ENCODE measurements at places on chromosomes 6 and 20.
A peak's percentile ranks its signal among the peaks of the same experiment; 100 is the strongest.

GRCh38 chr6:167858086-167858591, 31.4 kb downstream of the AFDN start:
- H3K36me3 ChIP-seq: no peaks in the 10 kb centered on the region
- H3K4me3 ChIP-seq: no peak overlapping the region
- H3K27ac ChIP-seq: no peak overlapping the region
- H3K4me1 ChIP-seq: peaks cover 7% of the 10 kb centered on the region
- H3K27me3 ChIP-seq: no peaks in the 10 kb centered on the region
- DNase-seq: no peak

DNA sequence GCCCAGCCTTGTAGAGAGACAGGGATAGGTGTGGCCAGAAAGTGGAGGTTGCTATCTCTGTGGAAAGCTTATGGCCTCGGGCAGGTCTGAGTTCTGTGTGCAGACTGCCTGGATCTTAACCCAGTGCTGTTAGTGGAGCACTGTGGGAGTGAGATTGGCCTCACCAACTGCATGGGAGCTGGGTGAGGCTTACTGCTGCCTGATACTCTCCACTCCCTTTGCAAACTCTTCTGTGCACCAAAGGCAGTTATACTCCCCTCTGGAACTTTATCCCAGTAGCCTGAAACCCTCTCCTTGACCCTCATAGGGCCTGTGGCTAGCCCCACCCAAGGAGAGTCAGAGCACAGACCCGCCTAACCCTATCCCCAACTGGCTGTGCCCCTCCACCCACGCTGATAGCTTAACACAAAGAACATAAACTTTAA, 41.4 kb upstream of the PKIB start:
- no peaks in the 10 kb centered on the region for H3K4me1 ChIP-seq
- H3K27ac ChIP-seq: no peak overlapping the region
- peaks cover 8% of the 10 kb centered on the region for H3K36me3 ChIP-seq
- no peaks in the 10 kb centered on the region for H3K27me3 ChIP-seq
- no peak for DNase-seq
- no peak overlapping the region for H3K4me3 ChIP-seq

DNA sequence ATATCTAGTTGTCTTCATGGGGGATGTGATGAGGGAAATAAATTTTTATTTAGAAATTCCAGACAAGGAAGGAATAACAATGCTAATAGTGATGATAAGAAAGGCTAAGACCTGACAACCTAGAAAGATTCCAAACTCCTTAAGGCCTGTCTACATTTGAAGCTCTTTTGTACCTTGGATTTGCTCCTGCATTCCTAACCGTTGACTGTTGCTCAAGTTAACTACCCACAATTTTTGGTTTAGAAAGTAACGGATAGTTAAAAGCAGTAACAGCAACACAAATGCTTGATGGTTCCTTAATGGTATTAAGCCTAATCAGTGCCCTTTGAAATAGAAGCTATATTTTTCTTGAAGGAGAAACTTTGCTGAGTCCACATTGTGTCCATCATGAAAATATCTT, 52.9 kb downstream of the TRMT11 start:
- no peak overlapping the region for H3K4me3 ChIP-seq
- DNase-seq: no peak
- no peak overlapping the region for H3K27ac ChIP-seq
- H3K4me1 ChIP-seq: no peaks in the 10 kb centered on the region
- no peaks in the 10 kb centered on the region for H3K27me3 ChIP-seq

DNA sequence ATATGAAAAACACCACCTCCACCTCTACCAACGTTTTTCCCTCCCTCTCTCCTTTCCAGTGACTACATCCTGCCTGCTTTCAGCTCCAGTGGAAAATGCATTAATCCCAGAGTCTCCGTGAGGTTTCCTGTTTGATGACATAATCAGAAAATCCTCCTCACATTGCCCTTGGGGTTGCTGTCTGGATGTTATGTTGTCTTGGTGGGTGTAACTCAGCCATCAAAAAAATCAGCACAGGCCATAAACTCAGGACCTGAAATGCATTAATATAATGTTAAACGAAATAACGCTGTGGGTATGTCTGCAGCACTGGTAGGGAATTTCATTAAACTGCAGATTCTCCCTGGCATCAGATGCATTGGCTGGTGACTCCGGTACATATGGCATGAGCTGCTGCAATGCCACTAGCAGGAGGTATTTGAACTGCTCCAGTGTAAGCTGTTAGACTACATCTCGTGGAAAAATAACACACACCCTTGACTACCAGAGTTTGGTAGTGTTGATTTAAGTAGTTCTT, 297.8 kb downstream of the PRL start:
- no peaks in the 10 kb centered on the region for H3K4me1 ChIP-seq
- H3K4me3 ChIP-seq: no peak overlapping the region
- H3K27ac ChIP-seq: no peak overlapping the region
- DNase-seq: no peak
- no peaks in the 10 kb centered on the region for H3K36me3 ChIP-seq

DNA sequence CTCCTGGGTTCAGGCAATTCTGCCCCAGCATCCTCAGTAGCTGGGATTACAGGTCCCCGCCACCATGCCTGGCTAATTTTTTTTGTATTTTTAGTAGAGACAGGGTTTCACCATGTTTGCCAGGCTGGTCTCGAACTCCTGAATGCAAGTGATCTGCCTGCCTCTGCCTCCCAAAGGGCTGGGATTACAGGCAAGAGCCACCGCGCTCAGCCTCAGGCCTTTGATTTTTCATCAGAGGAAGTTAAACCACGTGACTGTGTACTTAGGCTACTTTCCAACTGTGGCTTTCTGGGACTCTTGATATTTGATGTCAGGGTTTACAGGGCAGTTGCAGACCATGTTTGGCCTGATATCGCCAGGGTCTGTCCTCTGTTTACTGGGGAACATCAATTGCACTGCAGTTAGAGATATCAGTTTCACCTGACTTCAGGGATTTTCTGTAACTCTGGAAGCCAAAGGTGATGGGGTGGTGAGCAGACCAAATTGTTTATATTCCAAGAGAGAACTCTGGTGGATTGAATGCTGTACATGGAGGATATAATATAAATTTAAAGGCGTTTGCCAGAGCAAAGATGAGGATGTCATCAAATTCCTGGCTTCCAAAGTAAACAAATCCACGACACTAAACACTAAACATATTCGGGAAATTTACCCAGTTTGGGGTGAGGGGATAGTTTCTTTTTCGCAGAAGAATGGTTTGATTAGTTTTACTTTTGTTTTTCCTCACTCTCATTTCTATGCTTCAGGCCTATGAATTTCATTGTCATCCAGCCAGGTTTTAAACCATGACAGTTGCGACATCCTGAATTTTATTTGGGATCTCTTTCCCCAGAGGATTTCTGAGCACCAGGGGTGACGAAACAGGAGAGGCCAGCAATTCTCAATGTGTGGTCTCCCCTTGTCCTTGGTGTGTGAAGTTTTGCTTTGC, 4.2 kb downstream of the PSMF1 start:
- no peak for DNase-seq
- H3K4me3 ChIP-seq: no peak overlapping the region
- peaks cover 4% of the 10 kb centered on the region for H3K4me1 ChIP-seq
- H3K36me3 ChIP-seq: peaks cover 51% of the 10 kb centered on the region

GRCh38 chr6:41072836-41073202, at the start of gene NFYA:
Gene NFYA, plus strand, starts transcription at chr6:41072974. Its CDS starts 6,116 bp downstream, at chr6:41079090.
- peak; percentile 99 for DNase-seq
- no peaks in the 10 kb centered on the region for H3K27me3 ChIP-seq
- peak within 1 kb of the TSS; percentile 91 for H3K4me3 ChIP-seq
- H3K36me3 ChIP-seq: no peaks in the 10 kb centered on the region
- no peaks in the 10 kb centered on the region for H3K4me1 ChIP-seq
- H3K27ac ChIP-seq: peak within 1 kb of the TSS; percentile 88

DNA sequence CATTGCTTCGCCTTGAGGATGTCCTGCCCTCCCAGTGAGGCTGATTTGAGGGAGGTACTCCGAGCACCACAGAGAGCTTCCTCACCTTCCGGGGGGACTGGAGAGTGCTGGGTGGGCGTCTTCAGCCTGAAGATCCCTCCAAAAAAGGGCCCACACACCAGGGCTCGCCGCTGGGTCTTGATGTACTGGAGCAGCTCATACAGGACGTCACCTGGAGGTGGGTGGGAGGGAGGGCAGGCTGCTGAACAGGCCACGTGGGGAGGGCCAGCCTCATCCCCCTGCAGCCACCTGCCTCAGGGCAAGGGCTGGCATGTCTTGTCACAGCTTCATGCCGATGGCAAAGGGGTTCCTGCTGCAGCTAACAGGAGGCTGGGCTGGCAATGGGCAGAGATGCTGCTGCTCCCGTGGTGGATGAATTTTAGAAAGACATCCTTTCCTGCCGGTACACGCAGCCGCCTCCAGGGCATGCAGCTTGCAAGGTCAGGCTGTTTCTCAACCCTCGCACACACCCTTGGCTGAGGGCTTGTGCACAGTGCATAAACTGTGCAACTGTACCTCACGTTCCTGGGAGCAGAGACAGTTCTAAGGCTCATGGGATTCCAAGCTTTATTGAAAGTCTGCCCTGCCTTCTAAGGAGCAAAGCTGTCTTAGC, 14.0 kb downstream of the ETV7 start:
- DNase-seq: no peak
- H3K4me3 ChIP-seq: no peak overlapping the region
- no peaks in the 10 kb centered on the region for H3K27me3 ChIP-seq
- H3K27ac ChIP-seq: no peak overlapping the region

DNA sequence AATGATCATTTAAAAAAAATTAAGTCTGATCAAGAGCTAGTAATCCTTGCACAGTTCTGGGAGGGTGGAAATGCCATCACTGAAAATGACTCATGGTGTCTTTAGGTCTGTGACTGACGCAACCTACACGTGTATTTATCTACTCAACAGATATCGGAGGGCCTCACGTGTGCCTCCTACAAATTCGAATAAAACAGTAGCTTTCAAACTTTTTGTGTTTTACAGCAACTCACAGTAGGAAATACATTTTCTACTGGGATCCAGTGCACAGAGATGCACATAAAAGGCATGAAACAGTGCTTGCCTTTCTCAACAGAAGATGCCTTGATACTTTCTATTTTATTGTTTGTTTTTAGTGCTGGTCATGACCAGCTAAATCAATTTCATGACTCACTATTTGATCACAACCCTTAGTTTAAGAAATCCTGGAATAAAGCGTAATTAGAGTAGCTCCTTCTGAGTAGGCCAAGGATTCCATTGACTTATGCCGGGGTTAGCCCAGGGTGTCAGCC, 210.0 kb upstream of the SNX9 start:
- H3K4me3 ChIP-seq: no peak overlapping the region
- H3K27ac ChIP-seq: no peak overlapping the region
- no peaks in the 10 kb centered on the region for H3K27me3 ChIP-seq
- no peaks in the 10 kb centered on the region for H3K36me3 ChIP-seq

GRCh38 chr6:83252719-83253118, 59.6 kb downstream of the RWDD2A start:
- no peak for DNase-seq
- H3K4me3 ChIP-seq: no peak overlapping the region
- peaks cover 4% of the 10 kb centered on the region for H3K36me3 ChIP-seq
- no peak overlapping the region for H3K27ac ChIP-seq
- H3K27me3 ChIP-seq: no peaks in the 10 kb centered on the region

DNA sequence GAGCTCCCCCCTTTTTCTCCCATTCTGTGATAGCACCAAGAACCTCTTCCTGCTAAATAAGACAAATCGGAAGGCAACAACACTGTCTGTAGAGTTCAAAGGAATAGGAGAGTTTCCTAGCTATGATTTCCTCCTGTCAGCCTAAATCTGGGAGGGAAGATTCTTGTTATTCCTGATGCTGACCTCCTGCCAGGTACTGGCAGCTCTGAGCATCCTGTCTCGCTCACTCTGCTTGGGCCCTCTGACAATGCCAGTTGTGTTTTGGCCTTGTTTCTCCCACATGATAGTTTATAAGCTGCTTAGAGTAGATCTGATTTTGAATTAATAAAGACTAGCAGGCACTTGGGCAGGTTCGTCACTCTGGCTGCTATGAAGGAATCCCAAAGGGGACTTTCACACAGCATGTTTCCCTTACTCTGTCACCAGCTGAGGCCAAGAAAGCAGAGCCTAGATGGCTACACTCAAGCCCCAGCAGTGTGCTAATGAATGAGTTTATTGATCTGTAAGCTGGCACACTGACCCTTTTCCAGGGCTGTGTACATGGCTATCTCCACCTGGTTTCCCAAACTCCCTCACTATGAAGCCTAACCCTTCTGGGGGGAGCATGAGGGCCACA, 52.3 kb downstream of the UQCC1 start:
- no peaks in the 10 kb centered on the region for H3K4me1 ChIP-seq
- DNase-seq: no peak
- H3K36me3 ChIP-seq: peaks cover 10% of the 10 kb centered on the region

- H3K27me3 ChIP-seq: no peaks in the 10 kb centered on the region
- no peaks in the 10 kb centered on the region for H3K4me1 ChIP-seq
- no peak overlapping the region for H3K4me3 ChIP-seq
- no peak overlapping the region for H3K27ac ChIP-seq
- H3K36me3 ChIP-seq: no peaks in the 10 kb centered on the region
These were observed 6.0 kb downstream of the PPIL6 start for GRCh38 chr6:109434456-109434855.

GRCh38 chr6:51466427-51466826, 621.0 kb downstream of the PKHD1 start:
- H3K4me1 ChIP-seq: no peaks in the 10 kb centered on the region
- no peaks in the 10 kb centered on the region for H3K27me3 ChIP-seq
- no peak overlapping the region for H3K27ac ChIP-seq
- no peak for DNase-seq
- H3K36me3 ChIP-seq: no peaks in the 10 kb centered on the region
- no peak overlapping the region for H3K4me3 ChIP-seq

- no peaks in the 10 kb centered on the region for H3K27me3 ChIP-seq
- H3K4me3 ChIP-seq: no peak overlapping the region
- no peak overlapping the region for H3K27ac ChIP-seq
- H3K36me3 ChIP-seq: no peaks in the 10 kb centered on the region
These were observed 998.9 kb upstream of the GJE1 start for GRCh38 chr6:141133836-141134235.

- H3K36me3 ChIP-seq: no peaks in the 10 kb centered on the region
- H3K27ac ChIP-seq: no peak overlapping the region
- no peaks in the 10 kb centered on the region for H3K27me3 ChIP-seq
These were observed 171.4 kb downstream of the MYLK4 start for GRCh38 chr6:2579241-2579761.

DNA sequence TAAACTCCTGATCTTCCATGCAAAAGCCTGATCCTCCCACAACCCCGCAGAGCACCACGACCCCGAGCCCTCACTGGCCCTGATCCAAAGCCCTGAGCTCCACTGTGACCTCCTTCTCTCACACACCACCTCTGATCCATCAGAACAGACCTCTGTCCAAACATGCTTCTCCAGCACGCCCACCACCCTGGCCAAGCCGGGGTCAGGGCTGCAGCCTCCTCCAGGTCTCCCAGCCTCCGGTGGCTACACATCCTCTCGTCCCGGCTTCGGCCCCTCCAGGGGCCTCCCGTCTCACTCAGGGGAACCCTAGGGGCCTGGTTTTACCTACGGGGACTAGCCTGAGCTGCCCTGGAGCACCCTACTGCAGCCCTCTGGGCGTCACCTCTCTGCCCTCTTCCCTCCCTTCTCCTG, 49.1 kb downstream of the FOXF2 start:
- no peak overlapping the region for H3K4me3 ChIP-seq
- H3K36me3 ChIP-seq: peaks cover 8% of the 10 kb centered on the region
- no peaks in the 10 kb centered on the region for H3K27me3 ChIP-seq

GRCh38 chr6:7048894-7049293, 58.9 kb upstream of the RREB1 start:
- H3K4me1 ChIP-seq: no peaks in the 10 kb centered on the region
- H3K27me3 ChIP-seq: no peaks in the 10 kb centered on the region
- no peak overlapping the region for H3K27ac ChIP-seq
- H3K4me3 ChIP-seq: no peak overlapping the region
- H3K36me3 ChIP-seq: no peaks in the 10 kb centered on the region

GRCh38 chr6:111091987-111092386, 4.7 kb downstream of the SLC16A10 start:
- no peaks in the 10 kb centered on the region for H3K27me3 ChIP-seq

- H3K36me3 ChIP-seq: no peaks in the 10 kb centered on the region
- DNase-seq: peak; percentile 43
- no peak overlapping the region for H3K4me3 ChIP-seq
- H3K27me3 ChIP-seq: no peaks in the 10 kb centered on the region
- peaks cover 15% of the 10 kb centered on the region for H3K4me1 ChIP-seq
These were observed 64.6 kb upstream of the ADGRF1 start for GRCh38 chr6:47106721-47107197.
